ENCODE measurements at places on chromosomes 6 and 20.

DNA sequence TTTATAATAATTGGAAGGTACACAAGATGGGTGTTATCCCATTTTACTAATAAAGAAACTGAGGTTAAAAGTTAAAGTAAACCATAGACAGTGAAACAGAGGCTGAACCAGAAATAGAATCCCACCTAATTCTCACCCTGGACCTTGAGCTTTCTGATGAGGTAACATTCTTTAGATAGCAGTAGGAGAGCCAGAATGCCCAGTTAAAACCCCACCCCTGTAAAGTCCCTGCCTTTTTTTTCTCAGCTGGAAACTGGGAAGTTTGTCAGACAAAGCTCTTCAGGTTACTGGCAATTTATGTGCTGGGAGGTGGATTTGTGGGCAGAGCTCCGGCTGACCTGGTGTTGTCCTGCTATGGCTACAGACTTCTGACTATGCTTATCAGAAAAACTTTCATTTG, 1.9 kb upstream of the MCHR2 start:
- DNase-seq: no peak

DNA sequence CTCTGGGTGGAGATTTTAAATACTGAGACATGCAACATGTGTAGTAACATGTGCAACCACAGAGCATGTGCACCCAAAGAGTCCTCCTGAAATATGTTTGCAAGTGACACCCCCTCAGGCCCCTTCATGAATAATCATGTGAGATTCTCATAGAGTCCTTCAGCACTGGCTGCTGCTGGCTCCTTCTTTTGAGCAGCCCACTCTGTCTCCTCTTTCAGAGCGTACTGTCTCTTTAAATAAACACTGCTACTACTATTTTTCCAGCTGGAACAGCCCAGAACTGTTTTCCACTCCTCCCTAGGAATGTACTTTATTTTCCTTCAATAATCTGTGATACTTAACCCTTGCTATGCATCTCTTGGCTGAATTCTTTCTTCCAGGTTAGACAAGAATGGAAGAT, 42.0 kb downstream of the HLA-DRB5 start:
- no peak for DNase-seq

DNA sequence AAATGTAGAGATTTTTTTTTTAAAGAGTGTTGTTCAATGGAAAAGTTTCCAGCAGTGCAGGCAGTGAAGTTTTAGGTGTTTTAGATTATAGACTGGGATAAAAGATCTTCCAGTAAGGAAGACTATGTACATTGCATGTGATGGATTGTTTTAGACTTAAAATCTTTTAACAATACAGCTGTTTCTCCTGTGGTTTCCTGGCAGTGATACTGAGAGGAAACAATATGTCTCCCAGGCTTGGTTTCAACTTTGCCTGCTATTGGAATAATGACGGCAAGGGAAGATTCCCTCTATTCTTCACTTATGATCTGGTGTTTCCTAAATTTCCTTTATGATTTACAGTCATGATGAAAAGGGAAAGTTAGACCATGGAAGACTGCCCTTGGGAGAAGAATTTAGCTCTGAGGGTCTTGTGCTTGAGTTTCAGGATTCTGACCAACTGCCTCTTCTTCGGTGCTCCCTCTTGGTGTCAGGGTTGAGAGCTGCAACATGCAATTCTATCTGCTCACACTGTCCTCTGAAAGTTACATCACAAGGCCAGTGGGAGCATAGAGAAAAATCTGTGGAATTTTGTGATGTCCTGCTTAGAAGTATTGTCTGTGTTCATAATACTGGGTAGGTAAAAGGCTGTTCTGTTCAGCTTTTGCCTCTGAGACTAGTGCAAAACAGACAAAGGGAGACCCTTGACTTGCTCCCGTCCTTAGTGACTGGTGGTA, 262.8 kb upstream of the MAN1A1 start:
- DNase-seq: no peak

GRCh38 chr6:86963352-86963751, 26.0 kb downstream of the HTR1E start:
- DNase-seq: no peak

GRCh38 chr6:138499303-138500018, at the start of gene NHSL1:
NHSL1 (minus strand) TSS chr6:138499494; CDS start chr6:138499290, 204 bp downstream.
- no peak for DNase-seq

- DNase-seq: no peak
These were observed 65.8 kb downstream of the ADTRP start for GRCh38 chr6:11712760-11713159.

DNA sequence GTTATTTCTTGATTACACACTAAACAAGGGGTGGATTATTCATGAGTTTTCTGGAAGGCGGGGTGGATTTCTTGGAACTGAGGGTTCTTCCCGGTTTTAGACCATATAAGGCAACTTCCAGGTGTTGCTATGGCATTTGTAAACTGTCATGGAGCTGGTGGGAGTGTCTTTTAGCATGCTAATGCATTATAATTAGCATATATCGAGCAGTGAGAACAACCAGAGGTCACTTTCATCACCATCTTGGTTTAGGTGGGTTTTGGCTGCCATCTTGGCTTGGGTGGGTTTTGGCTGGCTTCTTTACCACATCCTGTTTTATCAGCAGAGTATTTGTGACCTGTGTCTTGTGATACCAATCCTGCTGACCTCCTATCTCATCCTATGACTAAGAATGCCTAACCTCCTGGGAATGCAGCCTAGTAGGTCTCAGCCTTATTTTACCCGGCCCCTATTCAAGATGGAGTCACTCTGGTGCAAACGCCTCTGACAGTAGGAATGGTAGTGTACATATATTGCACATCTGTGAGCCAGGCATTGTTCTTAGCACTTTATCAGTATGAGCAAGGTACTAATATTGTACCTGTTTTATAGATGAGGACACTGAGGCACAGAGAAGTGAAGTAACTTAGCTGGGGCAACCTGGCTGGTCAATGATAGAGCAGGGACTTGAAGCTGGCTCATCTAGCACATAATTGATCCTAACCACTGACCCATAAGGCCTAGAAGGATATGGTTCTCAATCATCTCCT, 203.7 kb downstream of the NFATC2 start:
- DNase-seq: no peak

GRCh38 chr6:142339113-142339512, 37.3 kb downstream of the ADGRG6 start:
- no peak for DNase-seq

DNA sequence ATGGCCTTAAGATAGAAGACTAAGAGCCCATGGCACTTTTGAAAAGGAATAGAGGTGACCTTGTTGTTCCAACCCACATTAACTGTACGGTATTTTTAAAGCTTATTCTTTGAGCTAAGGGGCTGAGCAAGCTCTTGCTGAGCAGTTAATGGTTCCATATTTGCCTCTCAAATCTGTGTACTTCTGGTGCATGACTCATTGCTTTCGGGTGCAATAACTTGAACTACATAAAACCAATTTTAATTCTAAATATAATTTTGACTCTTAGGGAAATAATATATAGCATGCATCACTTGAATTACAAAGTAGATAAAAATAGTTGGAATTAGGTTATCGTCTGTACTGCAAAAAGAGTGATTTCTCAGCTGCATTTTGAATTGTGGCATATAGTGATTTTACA, 348.1 kb upstream of the CITED2 start:
- no peak for DNase-seq

- DNase-seq: no peak
These were observed 7.4 kb downstream of the TMEM14C start for GRCh38 chr6:10730254-10730653.

DNA sequence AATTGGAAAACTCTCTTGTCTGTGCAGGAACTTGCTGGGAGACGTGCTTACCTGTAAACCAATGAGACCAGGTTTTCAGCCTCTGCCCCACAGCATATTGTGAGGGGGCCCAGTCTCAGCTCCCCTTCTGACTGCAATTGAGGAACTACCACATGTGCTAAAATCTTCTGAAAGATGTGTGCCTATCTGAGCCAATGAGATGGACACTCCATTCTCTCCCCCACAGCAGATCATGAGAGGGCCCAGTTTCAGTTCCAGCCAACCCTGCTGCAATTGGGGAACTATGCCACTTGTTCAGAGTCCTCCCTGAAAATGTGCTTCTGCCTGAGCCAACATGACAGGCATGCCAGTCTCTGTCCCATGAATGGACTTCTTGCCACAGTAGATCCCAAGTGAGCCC, 20.9 kb upstream of the PI3 start:
- DNase-seq: no peak

DNA sequence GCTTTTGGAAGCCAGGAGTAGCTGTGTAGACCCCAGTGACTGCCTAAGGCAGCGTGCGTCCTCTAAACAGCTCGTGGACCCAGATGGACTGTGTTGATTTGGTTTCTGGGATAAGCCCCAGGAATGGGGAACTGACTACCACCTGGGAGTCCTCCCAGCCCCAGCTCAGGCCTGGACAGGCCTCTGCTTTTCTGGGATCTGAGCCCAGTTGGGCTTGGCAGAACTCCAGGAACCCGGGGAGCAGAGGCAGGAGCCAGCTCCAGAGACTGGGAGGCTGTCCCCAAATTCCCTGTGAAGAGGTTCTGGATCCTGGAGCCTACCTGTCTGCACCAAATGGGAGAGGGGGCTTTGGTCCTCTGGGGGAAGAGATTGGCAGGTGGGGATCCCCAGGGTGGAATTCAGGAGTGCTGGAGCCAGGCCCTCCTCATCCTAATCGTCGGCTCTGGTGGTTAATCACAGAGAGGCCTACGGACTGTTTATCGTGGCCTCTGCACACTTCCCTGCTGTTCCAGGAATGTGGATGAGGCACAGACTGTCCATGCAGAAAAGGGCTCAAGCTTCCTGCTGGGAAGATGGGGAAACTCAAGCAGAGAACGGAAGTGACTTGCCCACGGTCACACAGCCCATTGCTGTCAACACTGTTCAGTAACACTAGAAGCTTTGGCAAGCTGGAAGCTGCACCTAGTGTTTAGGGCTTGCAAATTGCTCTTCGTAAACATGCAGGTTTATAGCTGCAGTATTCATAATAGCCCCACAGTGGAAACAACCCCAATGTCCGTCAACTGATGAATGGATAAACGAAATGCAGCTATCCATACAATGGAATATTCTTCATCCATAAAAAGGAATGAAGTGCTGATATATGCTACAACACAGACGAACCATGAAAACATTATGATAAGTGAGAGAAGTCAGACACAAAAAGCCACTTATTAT, 100.6 kb downstream of the KCNB1 start:
- no peak for DNase-seq

DNA sequence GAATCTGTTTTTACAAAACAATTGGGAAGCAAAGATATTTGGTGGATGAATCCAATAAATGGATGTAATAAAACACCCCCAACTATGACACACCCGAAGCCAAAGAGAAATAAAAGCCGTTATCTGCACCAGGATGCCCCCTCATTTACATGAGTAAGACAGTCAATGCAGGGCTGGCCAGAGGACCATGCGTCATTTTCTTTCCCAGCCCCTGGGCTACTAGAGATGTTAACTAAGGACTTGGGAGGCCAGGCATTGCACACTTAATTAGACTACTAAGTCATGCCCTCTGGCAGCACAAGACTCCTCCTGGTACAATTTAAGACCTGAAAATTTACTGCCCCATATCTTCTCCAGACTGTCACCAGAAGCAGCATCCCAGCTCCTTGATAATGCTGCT, 3.2 kb downstream of the LEMD2 start:
- DNase-seq: no peak

DNA sequence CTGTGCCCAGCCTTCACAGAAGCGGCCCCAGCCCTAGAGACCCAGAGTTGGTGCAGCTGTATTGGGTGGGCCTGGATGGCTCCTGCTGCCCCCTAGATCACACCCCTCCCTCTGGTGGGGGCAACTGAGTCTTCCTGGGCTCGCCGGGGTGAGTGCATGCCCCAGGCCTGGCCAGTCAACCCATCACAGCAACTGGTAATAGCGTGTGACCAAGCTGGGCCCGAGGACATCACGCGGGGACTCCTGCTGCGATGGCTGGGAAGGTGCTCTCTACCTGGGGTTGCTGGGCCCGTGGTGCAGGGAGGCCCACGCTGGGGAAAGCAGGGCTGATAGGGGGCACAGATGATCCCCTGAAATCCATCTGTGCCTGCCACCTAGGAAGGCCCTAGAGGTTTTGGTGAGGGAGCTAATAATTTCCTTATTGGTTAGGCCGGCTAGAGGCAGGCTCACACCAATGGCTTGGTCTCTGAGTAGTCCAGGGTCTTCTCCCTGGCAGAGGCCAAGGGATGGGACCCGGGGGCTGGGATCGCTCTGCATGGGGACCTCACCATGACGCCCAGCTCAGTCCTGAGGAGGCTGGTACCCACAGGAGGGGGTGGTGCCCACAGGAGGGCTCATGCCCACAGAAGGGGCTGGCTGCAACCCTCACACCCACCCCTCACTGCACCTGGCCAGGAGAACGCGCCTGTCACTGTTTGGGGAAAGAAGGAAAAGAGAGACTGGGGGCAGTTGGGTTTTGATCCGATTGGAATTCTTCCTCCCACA, 103.9 kb downstream of the ASXL1 start:
- DNase-seq: no peak

DNA sequence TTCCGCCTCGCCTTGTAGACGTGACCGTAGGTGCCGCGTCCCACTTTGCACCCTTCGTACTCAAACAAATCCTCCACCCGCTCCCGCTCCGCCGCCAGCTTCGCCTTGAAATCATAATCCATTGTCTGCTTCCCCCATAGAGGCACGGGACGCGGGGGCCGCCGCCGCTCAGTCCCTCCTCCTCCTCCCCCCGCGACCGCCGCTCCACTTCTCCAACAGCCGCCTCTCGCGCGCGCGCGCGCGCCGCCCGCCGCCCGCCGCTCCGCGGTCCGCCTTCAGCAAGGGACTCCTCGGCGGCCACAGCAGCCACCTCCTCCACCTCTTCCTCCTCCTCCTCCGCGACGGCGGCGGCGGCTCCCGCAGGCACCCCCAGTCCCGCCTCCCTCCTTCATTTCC, 256 bp downstream of the CDK19 start:
- no peak for DNase-seq

DNA sequence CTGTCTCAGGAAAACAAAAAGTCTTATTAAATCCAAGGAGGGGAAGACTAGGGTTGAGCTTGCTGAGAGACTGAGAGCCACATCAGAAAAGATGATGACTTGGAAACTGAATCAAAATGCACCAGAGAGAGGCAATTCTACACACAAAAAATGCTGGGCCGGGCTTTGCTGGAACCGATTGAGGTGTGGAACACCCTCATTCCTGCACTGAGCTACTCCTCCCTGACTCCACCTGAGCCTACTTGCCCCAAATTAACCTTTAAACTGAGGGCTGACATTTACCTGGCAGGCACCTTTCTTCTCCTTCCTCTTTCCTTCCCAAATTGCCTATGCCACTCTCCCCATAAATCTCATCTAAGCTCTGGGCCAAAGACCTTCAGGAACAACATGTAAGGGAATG, 40.8 kb upstream of the MBOAT1 start:
- DNase-seq: no peak

GRCh38 chr6:113095841-113096240, 748.7 kb downstream of the RFPL4B start:
- DNase-seq: no peak

DNA sequence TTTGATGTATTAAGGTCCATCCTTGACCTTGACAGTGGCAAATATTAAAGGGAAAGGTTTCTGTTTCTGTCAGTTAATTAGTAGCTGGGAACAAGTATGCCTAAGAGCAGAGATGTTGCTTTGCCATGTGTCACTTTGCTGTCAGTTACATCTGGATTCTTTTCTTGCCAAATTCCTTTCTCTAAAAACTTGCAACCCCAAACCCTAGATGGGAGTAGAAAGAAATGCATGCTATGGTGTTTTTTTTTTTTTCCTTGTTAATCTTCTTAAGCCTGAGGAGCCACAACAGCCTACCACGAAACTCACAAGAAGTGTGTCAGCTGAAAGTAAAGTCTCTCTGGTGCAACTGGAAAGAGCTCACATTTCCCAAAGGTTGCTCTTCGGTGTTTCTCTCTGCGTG, 18.0 kb upstream of the CLDN20 start:
- no peak for DNase-seq

GRCh38 chr6:170049641-170050561, 241.0 kb downstream of the DLL1 start:
- DNase-seq: no peak

GRCh38 chr6:150586850-150587359, 12.8 kb upstream of the PLEKHG1 start:
- DNase-seq: no peak

Data from T-helper 22 cell (primary cell).